ENCODE measurements at places on chromosomes 4 and X.

GRCh38 chr4:142977182-142977581 is 131.1 kb upstream of the INPP4B start:
- DNase-seq, result no peak

DNA sequence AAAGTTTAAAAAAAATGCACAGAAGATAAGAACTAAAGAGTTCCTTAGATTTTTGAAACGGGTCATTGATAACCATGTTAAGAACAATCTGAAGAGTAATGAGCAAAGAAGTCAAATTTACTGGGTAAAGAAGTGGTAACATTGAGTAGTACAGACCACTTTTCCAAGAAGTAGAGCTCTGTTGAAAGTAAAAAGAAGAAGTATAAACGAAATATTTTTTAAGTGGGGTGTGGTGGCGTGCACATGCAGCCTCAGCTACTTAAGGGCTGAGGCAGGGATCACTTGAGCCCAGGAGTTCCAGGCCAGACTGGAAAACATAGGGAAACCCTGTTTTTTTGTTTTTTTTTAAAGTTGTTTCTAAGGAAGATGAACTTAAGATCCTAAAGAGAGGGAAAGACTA is 68.5 kb downstream of the UBA6 start:
- DNase-seq, result no peak

- no peak for DNase-seq
Measured at GRCh38 chrX:71533516-71533850, 579 bp downstream of the OGT start.

- no peak for DNase-seq
Measured at GRCh38 chrX:13295841-13296240, 24.0 kb downstream of the ATXN3L start.

GRCh38 chrX:110175146-110175545 is 142.7 kb downstream of the AMMECR1 start:
- DNase-seq, result no peak

DNA sequence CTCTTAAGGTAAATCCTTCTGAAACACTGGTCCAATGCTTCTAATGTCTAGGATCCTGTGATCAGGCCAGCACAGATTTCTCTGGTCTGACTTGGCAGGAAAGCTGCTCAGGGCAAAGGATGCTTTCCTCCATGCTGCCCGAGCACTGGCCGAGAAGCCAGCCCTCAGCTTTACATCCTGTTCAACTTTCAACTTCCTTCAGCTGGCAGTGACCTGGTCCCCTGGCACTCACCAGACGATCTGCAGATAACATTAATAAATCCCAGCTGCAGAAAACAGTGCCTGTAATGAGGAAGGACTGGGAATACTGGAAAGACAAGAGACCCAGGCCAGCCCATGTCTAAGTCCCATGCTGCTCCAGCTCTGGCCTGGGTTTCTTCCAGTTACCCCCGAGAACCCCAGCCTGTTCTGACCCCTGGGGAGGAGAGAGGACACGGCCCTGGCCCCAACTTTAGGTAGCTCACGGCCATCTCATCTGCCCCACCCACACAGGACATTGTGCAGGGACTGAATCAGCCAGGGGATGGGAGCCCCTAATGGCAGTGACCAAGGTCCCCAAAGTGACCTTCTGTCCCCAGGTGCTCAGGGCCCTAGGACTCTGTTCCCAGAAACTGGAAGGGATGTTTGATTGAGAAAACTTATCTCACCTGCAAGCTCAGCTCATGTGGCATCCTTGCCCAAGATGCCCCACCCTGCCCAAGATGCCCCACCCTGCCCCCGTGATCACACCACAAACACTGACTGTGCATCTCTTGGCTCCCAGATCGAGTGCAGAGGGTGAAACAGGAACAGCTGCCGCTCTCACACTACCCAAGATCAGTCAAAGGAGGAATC is 28.0 kb downstream of the JAKMIP1 start:
- no peak for DNase-seq

DNA sequence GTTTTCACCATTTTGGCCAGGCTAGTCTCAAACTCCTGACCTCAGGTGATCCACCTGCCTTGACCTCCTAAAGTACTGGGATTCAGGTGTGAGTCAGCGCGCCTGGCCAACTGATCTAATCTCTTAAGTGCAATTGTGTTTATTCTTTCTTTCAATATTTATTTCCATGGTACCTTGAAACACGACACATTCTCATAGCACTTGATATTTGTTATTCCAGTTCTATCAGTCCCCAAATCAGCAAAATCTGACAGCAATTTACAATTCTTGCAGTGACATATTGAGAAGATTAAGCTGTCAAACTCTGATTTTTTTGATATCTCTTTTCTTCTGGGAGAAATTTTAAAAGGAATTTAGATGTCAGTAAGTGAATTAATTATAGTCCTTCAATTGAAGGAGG is 218.1 kb upstream of the FAT4 start:
- no peak for DNase-seq

DNA sequence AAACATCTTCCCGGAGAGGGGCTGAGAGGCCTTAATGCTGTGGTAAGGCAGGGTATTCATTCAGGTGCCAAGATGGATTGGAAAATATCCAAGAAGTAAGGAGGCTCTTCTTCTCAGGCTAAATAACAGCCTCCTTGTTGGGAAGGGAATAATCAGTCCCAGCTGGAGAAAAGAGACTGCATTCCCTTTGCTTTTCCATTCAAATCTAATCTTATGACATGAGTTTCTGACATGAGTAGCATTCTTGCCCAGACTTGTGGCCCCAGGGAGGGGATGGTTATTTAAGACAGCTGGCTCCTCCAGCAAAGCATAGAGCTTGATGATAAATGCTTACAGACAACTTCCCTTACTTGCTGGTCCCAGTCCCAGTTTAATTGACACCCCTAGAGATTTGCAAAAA is 98.3 kb downstream of the DCLK2 start:
- no peak for DNase-seq

DNA sequence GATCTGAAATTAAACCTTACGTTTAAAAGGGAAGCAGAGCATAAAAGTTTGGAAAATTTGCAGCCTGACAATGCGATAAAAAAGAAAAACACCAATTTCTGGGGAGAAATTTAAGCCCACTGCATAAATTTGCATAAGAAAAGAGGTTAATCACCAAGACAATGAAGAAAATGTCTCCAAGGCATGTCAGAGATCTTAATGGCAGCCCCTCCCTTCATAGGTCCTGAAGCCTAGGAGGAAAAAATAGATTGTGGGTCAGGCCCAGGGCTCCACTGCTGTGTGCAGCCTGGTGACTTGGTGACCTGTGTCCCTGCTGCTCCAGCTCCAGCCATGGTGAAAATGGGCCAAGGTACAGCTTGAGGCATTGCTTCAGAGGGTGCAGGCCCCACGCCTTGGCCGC is 264.0 kb upstream of the CT83 start:
- no peak for DNase-seq

- DNase-seq, result no peak
Measured at GRCh38 chrX:39941332-39941920, 156.3 kb downstream of the BCOR start.

DNA sequence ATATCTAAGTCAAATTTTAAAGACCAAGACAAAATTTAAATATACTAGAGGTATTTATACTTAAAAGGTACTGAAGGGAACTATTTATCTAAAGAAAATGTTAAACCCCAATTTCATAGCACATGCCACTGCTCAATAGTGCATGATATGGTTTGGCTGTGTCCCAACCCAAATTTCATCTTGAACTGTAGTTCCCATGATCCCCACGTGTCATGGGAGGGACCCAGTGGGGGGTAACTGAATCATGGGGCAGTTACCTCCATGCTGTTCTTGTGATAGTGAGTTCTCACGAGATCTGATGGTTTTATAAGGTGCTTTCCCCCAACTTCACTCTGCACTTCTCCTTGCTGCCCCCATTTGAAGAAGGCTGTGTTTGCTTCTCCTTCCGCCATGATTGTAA is 32.3 kb downstream of the MAML3 start:
- DNase-seq, result no peak

DNA sequence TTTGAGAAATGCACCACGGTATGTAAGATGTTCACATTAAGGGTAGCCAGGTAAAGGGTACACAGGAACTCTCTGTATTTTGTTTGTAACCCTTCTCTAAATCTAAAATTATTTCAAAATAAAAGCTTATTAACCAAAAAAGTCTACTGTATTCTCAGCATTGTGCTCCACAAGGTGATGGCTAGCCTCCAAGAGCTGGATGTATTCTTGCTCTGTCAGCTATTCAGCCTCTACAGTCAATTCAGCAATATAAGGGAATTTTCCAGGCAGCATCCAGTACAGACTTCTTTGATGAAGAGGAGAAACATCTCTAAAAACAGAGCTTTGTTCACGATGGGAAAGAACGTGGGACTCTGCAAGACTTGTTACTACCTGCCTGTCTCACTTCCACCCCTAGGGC is 63.5 kb upstream of the MAOA start:
- no peak for DNase-seq

DNA sequence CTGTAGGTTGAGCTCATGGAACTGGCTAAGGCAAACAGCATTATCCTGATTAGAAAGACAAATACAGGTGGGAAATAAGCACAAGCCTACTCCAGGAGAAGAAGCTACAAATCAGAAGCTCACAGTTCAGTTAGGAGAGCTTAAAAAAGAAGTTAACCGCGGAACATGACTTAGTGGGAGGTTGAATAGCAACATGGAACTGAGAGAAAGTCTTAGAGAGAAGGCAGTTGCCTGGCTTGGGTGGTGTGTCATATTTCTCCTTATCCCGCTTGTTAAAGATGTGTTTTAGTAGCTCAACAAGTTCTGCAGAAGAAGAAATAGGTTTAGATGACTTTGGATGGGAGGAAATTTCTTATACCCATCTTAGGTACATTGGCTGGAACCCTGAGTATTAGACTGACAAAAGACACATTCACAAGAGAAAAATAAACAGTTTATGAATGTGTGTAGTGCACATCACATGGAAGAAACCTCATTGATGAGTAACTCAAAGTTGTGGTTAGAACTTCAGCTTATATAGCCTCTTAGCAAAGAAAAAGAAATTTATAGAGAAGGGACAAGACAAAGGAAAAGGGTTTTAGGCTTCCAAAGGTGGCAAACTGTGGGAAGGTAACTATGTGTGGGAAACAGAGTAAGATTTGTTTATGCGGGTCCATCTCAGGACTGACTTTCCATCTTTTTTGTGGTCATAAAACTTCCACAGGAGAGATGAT is 37.4 kb upstream of the RXFP1 start:
- DNase-seq, result no peak

GRCh38 chrX:153590961-153591956 is 7.7 kb downstream of the CCNQ start:
- peak; percentile 17 for DNase-seq

- DNase-seq, result no peak
Measured at GRCh38 chr4:142663828-142664227, 182.3 kb downstream of the INPP4B start.

DNA sequence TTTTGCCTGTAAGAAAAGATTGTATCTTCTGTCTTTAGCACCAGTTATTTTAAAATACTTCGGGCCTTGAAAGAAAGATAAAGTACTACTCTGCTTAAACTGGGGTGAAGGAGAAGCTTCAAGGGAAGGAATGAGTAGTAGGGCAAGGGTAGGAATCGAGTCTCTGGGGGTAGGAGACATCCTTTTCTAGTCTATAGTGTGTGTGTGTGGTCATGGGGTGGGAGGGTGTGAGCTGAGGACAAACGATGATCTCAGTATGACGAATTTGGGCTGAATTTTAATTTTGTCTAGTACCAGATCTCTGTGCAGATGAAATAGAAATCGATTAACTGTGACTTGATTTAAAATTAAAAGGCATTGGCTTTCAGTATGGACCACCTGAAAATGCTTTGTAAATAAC is 3.3 kb upstream of the MYOZ2 start:
- no peak for DNase-seq

GRCh38 chrX:52585892-52586291 is 68.8 kb downstream of the SSX7 start:
- DNase-seq, result no peak

GRCh38 chrX:132411310-132411977 is 77.4 kb downstream of the MBNL3 start:
- DNase-seq, result no peak

GRCh38 chrX:113726898-113727297 is 857.0 kb upstream of the HTR2C start:
- no peak for DNase-seq

DNA sequence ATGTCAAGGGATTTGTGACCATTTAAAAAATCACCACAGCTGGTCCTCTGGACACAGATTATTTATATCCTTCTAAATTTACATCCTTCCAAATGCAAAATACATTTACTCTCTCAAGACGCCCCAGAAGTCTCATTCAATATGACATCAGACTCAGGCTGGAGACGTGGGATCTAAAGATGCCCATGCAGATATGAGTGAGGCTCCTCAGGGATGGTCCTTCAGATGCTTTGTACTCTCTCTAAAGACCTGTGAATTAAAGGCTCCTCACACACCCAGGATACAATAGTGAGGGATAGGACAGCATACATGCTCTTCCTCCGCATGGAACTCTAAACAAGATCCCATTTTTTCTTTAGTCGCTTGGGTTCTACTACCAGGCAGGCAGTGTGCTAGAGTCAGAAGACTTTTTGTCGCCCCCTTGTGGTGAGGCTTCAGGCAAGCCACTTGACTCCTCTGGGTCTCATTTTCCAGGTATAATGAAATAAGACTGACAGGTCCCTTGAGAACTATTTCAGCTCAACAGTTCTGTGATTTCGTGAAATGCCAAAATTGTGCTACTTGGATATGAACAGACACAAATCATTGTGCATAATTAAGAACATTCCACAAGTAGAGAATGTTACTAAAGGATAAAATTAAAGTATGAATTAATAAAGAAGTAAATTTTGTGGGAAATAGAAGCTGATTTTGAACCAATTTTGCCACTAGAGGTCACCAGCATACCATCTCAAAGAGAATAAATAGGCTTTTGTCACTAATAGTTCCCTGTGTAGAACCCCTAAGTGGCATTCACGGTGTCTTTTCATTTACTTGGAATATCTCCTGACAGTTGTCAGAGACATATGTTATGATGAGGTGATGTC is 13.7 kb upstream of the SCOC start:
- DNase-seq, result peak; percentile 88

- peak; percentile 77 for DNase-seq
Measured at GRCh38 chrX:154526901-154527675, 11.1 kb upstream of the FAM3A start.

DNA sequence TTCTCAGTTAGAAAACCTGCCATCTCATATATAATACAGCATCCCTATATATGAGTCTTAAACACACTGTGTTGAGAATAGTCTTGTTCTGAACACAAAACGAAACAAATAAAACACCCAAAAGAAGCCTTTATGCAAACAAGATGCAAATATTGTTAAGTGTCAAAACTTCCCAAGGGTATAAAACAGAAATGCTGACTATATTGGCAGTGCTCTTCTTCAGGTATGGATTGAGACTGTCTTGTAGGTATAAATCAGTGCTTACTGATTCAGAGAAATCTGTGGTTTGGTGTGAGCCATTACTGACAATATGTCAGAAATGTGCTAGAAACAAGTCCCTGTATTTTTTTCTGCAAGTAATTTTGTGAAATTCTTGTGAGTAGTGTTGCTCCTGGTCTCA is 82.8 kb upstream of the CTSO start:
- DNase-seq, result no peak

GRCh38 chrX:71217298-71217697 is 5.7 kb upstream of the GJB1 start:
- DNase-seq, result no peak

DNA sequence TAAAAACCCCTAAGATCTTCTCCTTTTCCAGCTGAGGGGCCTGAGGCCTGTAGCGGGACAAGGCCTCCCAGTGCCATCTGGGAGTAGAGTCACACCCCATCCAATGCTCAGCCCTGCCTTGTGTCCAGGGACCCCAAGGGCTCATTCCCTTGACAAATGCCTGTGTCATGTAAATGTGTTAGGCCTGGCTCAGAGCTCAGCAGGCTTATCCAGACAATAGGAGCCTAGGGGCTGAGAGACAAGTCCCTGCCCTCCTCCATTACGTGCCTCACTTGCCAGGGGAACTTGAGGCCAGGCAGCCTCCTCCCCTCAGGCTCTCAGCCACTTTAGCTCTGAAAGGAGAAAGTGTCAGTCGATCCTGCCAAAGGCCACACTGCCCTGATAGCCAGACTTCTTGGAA is 166.8 kb upstream of the MAMLD1 start:
- no peak for DNase-seq
